ENCODE measurements at places on chromosomes 4 and X. TPM values are rescaled to one million over a fixed set of nuclear protein-coding genes. Genes with fewer than 3 reads are reported as not detected.

DNA sequence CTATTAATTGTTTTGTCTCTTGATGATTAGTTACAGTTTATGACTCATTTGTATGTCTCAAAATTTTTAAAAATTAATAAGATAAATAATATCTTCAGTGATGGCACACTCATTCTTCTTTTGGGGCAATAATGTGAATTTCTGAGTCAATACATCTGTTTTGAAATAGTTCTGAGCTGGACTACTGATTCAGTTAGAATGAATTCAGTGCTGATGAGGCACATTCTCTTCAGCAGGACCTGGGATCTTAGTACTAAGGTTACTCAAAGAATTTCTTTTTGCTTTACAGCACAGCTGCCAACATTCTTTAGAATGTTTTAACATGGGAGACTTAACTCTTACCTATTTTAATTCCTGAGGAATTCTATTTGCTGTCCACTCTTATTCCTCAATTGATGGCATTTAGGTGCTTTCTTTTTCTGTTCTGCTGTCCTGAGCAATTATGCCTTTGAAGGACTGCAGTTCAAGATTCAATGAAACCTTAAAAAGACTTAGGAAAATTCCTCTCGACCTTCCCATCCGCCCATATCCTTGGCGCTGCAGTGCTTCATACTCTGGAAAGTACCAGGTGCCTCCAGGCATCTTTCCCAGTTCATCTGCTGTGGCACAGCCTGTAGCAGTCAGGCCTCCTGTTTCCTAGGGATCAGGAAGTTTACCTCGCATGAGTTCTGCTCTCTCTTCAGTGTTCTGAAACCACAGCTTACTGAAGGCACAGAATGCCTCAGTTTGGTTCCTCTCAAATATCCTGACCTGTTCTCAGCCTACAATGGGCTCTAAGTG is 213.7 kb downstream of the FSTL5 start:
- DNase-seq = no peak

- DNase-seq = no peak
Observed at GRCh38 chr4:85862896-85863295, 387.9 kb downstream of the ARHGAP24 start.

- no peak for DNase-seq
Observed at GRCh38 chrX:16119353-16120220, 3.8 kb upstream of the GRPR start.

DNA sequence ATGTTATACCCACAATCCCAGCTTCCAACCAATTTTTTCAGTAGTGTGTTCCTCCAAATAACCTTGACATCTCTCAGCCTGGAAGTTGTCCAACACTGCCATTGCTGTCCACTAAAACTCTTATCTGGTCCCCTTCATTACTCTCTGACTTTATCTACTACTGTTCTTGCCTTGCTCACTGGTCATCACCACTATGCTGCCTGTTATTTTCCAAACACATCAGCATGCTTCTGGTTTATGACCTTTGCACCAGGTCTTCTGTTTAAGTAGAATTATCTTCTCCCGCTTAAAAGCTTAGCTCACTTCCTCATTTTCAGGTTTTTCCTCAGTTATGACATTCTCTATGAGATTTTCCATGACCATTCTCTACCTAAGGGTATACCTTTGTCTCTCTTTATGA is 5.5 kb downstream of the ELMOD2 start:
- DNase-seq = no peak

- no peak for DNase-seq
Observed at GRCh38 chr4:121057466-121057922, 14.8 kb downstream of the NDNF start.

GRCh38 chrX:107601326-107601725 is 27.0 kb upstream of the PRPS1 start:
- DNase-seq = no peak

DNA sequence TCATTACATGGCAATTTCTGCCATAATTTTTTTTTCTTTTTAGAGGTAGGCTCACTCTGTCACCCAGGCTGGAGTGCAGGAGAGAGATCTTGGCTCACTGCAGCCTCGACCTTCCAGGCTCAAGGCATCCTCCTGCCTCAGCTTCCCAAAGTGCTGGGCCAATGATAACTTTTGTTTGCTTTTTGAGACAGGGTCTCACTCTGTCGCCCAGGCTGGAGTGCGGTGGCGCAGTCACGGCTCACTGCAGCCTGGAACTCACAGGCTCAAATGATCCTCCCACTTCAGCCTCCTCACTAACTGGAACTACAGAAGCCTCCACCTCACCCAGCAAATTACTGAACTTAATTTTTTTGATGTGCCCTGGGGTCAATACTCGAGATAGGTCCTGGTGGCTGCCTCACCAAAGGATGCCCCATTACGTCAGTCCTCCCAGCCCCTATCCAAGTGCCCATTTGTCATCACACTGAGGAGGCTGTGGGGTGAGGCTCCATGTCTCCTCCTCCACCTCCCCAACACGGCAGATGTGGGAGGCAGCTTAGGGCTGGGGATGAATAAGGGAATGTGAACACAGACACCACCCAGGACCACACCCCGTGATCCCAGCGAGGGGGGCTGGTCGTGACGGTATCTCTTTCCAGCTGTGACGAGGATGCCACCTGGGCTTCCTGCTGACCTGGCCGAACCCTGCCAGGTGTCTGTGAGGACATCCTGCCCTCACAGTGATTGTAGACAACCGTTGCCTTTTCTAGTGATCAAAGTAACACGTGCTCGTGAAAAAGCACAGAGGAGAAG is 12.4 kb upstream of the NKX1-1 start:
- no peak for DNase-seq

GRCh38 chrX:109840585-109840984 is 107.5 kb upstream of the ACSL4 start:
- no peak for DNase-seq

Gene IGSF1
- total RNA-seq = 0.17 TPM

Gene MAGEA9B
- total RNA-seq = not detected

Gene TCEAL2
- total RNA-seq = not detected

Gene AREG
- total RNA-seq = not detected

Gene ABCG2
- total RNA-seq = 9.6 TPM

Gene TLR1
- total RNA-seq = 9.5 TPM

Gene UGT2A2
- not detected for total RNA-seq

Gene AMOT
- total RNA-seq = 2.6 TPM

Gene RBM10
- 19.9 TPM for total RNA-seq
